Tibial nerve (tissue), 4 donors: ENCODE measurements at places on chromosomes 5 and 9. TPM values are rescaled to one million over a fixed set of nuclear protein-coding genes. Genes with fewer than 3 reads are reported as not detected.

DNA sequence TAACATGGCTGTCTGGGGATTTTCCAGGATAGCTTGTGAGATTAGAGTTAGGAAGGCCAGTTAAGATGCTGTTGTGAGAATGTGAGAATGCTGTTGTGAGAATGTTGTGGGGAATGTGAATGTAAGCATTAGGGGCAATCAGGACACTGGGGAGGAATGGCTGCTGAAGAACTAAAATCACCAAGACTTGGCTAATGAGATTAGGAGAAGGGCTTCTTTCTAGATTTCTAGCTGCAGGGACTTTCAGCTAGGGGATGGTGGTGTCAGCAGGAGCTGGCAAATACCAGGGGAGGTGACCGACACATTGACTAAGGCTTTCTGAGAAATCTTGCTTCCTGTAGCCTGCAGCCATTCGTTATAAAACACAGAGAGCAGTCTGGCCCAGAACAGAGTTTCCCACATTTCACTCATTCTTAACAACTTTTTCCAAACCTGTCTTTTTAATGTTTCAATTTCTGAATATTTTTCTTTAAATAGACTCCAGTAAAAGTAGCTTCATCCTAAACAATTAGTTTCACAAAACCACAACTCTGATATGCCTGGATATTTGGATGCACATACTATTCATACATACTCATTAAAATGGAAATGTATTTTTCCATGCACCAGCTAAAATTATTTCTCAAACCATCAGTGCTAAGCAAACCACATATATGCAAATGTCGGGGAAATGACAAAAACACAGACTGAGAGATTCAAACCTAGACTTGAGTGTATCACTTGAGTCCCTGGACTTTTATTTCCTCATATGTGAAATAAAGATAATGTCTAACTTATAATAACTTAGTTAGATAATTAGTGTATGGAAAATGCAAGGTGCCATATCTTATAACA lies 89.3 kb upstream of the TNC start:
- no peak for DNase-seq

TNFSF15 gene
- 1.5 TPM for total RNA-seq

GRCh38 chr9:90167914-90168313 lies 474.7 kb downstream of the DIRAS2 start:
- no peak for DNase-seq

- no peak for DNase-seq
These were observed 173.5 kb upstream of the NREP start for GRCh38 chr5:111930449-111930848.

DNA sequence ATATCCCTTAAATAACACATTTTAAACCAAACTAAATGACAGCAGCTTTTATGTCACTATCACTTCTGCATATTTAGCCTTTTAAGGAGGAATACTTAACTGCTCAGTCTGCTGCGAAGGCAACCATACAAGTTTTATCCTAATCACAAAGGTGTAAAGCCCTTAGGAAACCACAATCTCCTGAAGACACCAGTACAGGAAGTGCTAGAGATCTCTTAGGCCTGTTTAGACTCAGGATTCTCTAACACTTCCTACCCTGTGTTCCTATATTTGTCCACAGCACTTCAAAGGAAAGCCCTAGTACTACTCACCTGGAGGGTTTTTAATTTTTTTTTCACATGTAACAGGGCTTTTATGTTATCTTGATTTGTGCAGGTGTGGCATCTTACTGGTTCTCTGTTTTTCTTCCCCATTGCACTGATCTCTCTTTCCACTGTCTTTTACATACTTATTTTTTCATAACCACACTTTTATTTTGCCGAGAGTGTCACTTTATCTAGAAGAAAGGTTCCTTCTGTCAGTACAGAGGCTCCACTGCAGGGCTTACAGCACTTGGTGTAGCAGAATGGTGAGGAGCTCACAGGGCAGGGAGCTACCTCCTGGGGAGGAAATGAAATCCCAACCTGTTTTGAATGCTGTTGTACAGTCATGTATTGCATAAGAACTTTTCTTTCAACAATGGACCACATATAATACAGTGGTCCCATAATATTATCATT lies 1060.6 kb upstream of the ACO1 start:
- no peak for DNase-seq

GRCh38 chr5:44398382-44398781 lies 9.2 kb upstream of the FGF10 start:
- no peak for DNase-seq

GRCh38 chr9:110669433-110669832 lies 842 bp downstream of the MUSK start:
- no peak for DNase-seq

CAMK4 gene
- total RNA-seq = 5.5 TPM

TICAM2 gene
- 2.1 TPM for total RNA-seq

DNA sequence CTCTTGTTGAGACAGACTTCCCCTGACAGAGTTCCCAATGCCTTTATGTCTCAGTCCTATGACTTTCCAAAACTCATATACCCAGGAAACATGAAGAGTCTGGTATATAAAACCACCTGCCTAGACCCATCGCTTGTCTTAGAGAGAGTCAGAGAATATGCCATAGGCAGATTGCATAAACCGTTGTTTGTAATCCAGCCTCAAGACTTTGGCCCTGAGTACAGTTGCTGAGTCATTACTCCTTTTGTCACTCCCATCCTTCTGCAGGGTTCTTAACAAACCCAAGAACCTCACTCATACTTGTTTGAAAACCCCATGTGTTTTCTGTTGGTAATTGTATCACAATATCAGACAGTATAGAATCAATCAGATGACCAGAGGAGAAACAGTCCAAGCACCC lies 616.3 kb downstream of the SLCO4C1 start:
- DNase-seq = no peak

DNA sequence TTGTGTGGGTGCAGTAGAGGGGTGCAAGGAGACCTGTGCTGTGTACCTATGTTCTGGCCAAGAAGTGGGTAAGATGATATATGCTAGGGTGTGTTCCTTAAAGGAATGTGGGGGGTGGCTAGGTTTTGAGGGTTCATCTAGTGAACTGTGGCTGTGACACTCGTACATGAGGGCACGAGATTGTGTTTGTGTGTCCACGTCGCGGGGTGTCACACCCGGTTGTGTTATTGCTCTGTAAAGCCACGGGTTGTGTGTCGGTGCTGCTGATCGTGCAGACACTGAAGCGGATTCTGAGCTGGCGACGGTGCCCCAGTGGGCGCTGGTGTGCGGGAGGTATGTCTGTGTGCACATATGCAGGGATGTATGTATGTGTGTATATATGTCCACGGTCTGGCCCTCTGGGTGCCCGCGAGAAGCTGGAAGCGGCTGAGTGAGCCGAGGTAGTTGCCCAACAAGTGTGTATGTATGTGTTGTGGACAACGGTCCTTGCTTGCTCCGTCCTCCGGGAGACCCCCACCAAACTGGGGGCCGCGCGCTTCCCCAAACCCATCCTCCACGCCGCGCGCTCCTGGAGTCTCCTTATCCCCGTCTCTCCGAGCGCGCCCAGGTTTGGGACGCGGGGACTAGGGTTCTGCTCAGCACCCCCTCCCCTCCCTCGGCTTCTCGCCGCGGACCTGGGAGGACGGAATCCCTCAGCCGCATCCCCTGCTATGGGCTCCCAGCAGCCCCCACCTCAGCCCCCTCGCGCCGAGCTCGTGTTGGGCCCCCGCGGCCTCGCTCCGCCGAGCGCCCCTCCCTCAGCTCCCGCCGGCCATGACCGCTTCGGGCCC lies 639 bp downstream of the PCDH1 start:
- no peak for DNase-seq

PRDM9 gene
- total RNA-seq = not detected

GRCh38 chr5:23457780-23458179 lies 49.6 kb upstream of the PRDM9 start:
- DNase-seq = no peak

- DNase-seq = peak; percentile 28
These were observed 29.3 kb downstream of the PCDH1 start for GRCh38 chr5:141848744-141849414.

GRCh38 chr9:124454296-124454695 lies 4.0 kb downstream of the ADGRD2 start:
- no peak for DNase-seq

EIF4E1B gene
- not detected for total RNA-seq

DNA sequence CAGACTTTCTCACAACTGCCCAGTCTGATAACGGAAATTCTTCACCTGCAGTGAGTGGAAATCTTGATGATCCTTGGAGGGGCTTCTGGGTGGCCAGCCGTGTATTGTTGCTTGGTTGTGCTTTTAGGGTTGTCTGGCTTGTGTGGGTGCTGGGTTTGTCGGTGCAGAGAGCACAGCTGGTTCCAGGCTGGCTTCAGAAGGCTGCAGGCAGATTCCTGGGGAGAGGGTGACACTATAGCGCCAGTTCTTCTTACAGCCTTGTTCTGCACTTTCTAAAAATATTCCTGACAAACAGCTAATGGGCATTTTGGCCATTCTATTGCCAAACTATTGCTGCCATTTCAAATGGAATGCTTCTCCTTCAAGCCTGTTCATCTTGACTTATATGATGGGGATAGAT lies 99.3 kb downstream of the PDZD2 start:
- no peak for DNase-seq

GDNF gene
- not detected for total RNA-seq

- no peak for DNase-seq
These were observed 161.2 kb downstream of the RGS3 start for GRCh38 chr9:113624721-113625120.

- no peak for DNase-seq
These were observed 250.4 kb downstream of the RFK start for GRCh38 chr9:76143834-76144233.

- no peak for DNase-seq
These were observed 306.6 kb downstream of the ACTL7B start for GRCh38 chr9:108549184-108549583.

DNA sequence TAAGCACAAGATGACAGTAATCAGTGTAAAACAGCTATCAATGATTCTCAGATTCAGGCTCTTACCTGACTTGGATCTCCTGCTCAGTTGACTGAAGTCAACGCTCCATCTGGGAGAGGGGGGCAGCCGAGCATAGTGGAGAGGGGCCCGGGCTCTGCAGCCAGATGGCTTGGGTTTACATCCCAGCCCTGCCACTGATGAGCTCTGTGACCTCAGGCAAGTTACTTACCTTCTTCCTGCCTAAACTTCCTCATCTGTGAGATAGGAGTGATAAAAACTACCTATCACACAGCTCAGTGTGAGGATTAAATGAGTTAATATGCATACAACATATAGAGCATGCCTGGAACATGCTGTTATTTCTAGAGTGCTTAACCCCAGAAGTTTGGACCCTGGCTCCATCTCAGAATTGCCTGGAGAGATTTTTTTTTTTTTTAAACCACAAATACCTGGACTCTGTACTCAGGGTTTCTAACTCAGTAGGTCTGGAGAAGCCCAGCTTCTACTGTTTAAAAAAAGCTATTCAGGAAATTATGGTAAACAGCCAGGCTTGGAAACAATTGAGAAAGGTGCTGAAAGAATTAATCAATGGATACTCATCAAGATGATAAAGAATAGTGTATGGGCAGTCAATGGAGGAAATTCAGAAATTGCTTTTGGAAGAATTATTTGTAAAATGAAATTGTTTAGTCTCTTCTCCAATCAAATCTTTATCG lies 72.2 kb downstream of the ANKRD55 start:
- no peak for DNase-seq

- DNase-seq = no peak
These were observed 13.7 kb upstream of the FOCAD start for GRCh38 chr9:20670395-20670794.

FOXD4 gene
- not detected for total RNA-seq

GRCh38 chr5:147658293-147658932 lies 124.1 kb downstream of the JAKMIP2 start:
- no peak for DNase-seq

DNA sequence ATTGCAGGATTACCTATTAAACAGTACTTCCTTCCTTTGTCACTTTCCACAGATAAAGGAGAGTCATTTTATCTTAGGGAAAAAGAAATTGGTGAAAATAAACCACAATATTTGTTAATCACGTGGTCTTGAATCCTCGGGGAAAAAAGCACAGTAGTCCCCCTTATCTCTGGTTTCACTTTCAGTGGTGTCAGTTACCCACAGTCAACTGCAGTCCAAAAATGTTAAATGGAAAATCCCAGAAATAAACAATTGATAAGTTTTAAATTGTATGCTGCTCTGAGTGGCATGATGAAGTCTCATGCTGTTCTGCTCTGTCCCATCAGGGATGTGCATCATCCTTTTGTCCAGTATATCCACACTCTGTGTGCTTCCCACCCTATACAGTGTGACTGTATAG lies 405.2 kb upstream of the MPDZ start:
- no peak for DNase-seq

DNA sequence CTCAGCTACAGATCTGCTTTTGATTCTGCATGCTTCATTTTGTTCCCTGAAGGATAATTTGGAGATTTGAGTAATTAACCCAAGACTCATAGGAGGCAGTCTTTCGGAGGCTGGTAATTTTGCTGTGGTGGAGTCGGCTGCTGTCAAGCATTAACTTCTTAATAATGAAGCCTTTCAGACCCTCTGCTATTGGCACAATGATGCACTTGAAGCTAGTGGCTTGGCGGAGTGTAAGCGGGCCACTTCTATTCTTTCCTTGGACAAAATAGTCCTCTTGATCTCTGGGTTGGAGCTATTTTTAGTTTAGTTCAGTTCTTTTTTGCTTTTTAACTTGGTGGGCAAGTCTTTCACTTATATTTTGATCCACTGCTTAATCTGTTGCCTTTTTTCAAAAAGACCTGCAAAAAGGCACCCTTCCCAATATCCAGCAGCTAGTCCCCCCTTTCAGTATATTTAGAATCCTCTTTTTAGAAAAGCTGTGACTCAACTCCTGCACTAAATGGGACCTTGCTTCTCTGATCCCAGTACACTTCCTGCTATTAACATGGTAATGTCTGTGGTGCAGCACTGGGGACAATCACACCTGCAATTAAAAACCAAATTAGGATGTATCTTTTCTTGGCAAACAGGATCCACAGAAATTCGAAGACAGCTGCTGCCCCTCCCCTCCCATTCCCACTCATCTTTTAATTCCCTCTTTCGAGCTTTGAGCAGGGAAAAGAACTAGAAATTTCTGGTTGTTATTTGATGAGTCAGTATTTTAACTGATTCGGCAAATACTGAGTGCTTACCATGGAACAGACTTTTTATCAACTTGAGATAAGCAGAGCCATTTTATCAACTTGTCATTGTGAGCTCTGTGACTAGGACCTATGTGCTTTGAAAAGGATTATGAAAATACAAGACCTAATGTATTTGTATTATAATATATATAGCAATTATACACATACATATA lies 169.4 kb upstream of the ANKRD55 start:
- DNase-seq = no peak

DNA sequence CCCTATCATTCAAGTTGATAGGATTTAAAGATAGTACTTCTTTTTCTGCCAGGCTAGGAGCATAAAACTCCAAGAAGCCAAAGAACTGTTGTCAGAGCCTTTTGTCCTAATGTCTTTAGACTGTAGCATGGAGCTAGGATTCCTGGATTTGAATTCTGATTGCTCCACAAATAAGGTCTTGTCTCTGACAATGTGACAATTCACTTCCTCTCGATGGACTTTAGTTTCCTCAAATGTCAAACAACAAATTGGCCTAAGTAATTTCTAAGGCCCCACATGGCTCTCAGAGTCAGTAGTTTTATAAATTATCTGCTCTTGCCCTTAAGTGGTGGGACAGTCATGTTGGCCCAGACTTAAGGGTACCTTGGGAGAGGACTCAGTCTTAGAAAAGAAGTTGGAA lies 36.7 kb downstream of the RFK start:
- DNase-seq = no peak

- DNase-seq = no peak
These were observed 4.0 kb upstream of the GADD45G start for GRCh38 chr9:89600831-89601230.

GRCh38 chr5:132496191-132496630 lies 5.6 kb upstream of the IRF1 start:
- DNase-seq = peak; percentile 72

GRCh38 chr5:1294206-1294834 lies 548 bp downstream of the TERT start:
- DNase-seq = no peak
